Stimulated activated CD4-positive, alpha-beta T cell treated with anti-CD3 and anti-CD28 coated beads, TNF-alpha, amount 100 ng/mL, for 4 hours (primary cell): ENCODE measurements at places on chromosomes 12 and 14.

DNA sequence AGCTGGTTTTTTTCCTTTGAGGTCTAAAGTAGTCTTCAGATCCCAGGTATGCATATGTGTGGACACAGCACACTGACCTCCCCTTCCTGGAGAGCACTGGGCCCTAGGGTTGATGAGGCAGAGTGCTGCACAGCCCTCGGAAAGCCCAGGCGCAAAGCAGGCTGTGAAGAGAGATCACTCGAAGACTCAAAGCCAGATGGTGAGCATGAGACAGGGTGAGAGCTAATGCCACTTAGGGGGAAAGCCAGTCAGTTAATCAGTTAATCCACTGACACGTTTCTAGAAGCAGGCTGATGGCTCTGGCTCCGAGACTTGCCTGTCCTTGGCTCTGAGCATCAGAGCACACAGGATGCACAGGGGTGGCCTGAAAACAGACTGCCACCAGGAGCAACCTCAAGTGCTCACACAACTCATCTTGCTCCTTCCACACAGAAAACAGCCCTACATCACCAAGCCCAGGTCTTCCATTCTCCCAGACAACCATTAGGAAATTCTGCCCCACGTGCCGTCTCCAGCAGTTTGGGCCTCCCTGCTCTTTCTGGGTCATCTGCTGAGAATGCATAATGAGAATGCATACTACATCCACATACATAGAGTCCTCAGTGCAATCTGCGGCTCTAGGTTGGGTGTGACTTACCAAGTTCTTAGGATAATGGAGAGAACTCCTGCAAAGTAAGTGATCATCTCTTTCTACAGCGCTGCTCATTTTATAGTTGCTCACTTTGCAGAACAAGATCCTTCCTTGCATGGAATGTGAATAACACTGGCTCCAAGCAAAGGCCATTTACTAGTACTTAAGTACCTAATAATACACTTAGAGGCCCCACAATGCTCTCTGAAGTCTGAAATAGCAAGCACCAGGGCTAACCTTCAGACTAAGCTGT lies 12.0 kb downstream of the AQP6 start:
- no peak for DNase-seq

GRCh38 chr12:27861428-27862167 lies 81.6 kb upstream of the MANSC4 start:
- no peak for DNase-seq

GRCh38 chr12:106204312-106204711 lies 43.5 kb downstream of the CKAP4 start:
- no peak for DNase-seq

DNA sequence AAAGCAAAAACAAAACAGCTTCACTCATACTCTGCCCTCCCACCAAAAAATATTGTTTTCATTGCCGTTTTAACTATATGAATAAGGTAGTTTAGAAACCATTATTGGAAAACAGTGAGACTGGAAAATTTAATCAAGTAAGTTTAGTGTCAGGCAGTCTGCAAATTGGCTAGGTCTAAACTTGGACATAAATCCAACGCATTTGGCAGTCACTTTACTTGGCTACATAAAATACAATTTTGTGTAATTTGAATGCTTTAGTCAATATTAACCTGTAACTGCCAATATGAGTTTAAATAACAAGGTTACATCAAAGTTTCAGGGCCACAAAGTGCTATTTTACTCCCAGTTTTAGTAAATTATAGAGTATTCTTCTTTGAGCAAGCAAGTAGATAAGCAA lies 202.3 kb upstream of the SLC38A2 start:
- no peak for DNase-seq

DNA sequence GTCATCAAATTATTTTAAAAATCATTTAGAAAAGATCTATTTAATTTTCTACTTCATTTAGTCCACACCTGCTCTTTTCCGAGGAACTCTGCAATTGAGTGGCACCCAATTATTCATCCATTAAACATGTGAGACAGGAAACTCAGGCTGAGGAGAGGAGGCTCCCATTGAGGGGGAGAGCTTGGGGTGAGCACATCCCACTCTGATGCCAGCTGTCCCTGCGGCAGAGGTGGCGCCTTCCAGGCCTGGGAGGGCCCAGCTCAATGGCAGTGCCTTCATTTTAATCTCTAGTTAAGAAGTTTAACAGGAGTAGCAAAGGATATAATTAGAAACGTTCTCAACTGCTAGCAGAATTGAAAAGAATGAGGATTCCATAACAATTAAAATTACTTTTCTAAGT lies 92.0 kb downstream of the ITPR2 start:
- DNase-seq: no peak

GRCh38 chr14:77849711-77850110 lies 49.8 kb downstream of the ADCK1 start:
- no peak for DNase-seq

DNA sequence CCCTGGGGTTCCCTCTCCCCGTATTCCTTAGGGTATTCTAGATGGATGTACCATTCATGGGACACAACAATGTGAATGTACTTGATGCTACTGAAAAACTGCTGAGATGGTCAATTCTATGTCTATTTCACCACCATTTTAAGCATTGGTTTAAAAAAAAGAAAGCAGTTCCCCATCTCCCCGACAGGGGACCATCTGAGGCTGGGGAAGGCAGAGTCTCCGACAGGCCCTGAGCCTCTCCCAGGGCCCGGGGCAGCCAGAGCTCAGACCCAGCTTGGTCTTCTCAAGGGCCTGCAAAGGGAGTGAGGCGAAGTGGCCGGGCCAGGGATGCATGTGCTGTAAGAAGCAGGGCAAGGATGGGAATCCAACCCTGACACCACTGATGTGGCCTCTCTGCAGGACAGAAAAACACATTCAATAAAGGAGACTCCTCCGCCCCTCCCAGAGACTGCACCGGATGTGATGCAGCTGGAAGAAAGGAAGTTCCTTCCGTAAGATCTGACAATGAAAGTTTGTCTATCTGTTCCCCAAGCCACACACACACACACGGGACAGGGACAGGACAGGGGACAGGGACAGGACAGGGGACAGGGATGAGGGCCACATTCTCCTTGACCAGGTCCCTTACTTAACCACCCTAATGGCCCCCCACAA lies 234.1 kb downstream of the BCL11B start:
- no peak for DNase-seq

DNA sequence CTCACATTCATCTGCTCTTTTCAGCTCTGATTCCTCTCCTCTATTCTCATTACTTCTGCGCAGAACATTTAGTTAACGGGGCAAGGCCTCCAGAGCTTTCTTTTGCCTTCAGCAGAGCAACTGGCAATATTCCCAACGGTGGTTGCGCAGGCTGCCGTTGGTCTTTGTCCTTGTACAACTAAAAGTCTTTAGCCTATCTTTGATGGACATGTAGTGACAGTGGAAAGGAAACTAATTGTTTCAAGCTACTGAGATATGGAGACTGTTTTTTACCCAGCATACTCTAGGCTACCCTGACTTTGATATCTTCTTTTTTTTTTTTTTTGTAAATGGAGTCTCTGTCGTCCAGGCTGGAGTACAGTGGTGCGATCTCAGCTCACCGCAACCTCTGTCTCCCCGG lies 12.6 kb downstream of the R3HDM2 start:
- DNase-seq: no peak

DNA sequence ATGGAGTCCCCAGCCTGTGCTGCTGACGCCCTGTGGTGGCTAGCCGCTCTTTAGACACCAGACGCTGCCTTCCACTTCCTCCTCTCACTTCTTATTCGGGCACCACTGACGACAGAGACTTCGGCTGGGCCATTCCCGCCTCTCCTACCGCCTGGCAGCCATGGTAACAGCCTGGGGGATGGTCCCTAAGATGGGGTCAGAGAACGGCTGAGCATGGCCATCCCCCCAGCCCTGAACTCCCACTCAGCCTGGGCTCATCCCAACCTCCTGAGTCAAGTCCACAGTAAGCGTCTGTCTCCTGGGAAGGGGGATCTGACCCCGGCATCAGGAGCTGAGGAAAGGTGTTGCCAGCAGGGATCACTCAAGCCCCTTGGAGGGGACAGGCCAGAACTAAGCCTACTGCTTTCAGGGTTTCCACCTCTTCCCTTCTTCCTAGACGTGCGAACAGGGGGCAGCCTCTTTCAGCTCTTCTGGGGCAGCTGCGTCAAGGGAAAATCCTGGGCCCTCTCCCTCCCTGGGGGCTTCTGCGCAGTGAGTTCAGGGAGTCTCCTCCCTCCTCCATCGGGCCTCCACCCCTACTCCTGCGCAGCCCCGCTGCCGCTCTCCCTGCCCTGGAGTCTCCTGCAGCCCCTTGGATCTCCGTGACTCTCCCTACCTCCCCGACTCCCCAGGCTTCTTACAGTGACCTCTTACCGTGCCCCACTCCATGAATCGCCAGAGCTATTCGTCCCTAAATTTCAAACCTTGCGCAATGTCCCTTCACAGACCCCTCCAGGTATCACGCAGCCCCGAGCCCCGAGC lies 643 bp upstream of the TAMALIN start:
- no peak for DNase-seq

DNA sequence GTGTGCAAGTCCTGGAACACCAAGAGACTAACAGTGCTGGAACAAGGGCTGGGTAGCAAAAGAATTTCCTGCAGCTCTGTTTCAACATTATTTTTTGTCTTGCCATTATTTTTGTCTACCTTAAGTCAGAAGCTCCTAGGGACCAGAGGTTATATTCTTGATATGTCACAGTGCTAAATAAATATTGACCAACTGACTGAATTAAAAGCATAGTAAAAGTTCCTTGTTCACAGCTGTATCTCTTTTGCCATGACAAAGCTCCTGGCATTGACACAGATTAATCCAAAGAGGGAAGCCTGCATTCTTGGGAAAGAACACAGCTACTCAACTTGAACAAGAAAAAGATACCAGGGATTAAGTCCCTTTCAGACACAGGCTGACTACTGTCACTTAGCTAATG lies 136.5 kb downstream of the SPTSSA start:
- DNase-seq: no peak

- no peak for DNase-seq
Measured at GRCh38 chr12:41930866-41931437, 213.7 kb downstream of the GXYLT1 start.

DNA sequence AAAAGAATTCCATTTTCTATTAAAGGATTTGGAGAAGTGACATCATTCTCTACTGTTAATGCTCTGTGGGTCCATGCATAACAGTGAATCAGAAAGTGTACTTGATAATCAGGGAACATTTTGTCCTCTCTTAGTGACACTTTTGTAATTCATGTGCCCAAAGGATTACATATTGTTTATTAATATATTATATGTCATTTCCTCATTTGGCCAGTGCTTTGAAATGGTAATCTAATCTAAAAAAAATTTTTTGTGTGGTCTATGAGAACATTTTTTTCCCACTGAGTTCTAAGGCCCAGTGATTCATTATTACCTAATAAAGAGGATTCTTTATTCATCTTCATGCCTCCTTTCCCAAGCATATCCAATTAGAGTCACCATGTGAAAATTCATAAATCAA lies 79.7 kb upstream of the MYF6 start:
- DNase-seq: no peak

- no peak for DNase-seq
Measured at GRCh38 chr14:103023881-103024473, 33.4 kb downstream of the CDC42BPB start.

- no peak for DNase-seq
Measured at GRCh38 chr12:54522243-54522642, 24.7 kb downstream of the NCKAP1L start.

DNA sequence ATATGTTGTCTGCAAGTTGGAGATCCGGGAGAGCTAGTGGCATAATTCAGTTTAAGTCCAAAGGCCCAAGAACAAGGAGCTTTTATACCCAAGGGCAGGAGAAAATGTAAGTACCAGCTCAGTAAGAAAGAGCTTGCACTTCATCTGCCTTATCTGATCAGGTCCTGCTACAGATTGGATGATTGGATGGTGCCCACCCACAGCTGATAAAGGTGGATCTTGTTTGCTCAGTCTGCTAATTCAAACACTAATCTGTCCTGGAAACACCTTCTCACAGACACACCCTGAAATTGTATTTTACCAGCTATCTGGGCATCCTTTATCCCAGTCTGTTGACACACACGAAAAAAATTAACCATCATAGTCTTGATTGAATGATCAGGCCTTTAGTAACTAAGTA lies 230.7 kb upstream of the SLC16A7 start:
- no peak for DNase-seq

GRCh38 chr12:52361553-52361952 lies 5.7 kb downstream of the KRT85 start:
- no peak for DNase-seq

DNA sequence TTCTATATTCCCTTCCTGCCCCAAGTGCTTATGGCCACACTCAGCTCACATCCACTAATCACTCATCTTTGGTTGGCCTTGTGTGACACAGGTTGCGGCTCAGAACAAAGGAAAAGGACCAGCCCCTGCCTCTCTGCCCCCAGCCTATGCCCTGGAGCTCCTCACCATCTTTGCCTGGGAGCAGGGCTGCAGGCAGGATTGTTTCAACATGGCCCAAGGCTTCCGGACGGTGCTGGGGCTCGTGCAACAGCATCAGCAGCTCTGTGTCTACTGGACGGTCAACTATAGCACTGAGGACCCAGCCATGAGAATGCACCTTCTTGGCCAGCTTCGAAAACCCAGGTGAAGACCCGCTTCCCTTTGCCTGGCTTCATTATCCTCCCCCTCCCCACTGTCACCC lies 15.8 kb upstream of the OAS2 start:
- no peak for DNase-seq

DNA sequence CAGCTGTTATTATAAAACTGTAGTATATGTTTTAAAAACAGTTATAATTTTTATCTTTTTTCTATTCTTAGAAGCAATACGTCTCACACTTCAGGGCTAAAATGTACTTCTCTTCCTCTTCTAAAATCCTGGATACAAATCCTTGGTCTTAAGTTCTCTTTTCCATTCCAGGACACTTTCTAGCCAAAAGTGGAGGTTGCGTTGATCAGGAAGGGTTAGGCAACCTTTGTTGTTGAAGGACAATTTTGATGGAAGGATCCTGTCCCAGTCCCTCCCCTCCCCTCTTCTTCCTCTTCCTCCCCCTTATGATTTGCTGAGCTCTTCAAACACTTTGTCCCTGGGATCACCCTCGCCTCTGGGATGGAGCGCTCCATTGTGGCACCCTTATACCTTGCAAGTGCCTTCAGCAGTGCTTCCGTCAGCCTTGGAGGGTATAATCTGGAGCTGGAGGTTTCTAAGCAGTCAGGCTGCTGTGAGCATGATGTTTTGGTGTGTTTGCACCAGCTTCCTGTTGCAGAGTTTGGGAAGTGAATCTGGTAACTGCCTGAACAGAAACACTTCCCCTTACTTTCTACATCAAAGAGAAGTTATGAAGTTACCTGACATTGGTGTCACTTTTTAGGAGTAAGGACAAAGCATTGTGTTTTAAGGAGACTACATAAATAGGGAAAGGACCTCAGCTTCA lies 87.4 kb upstream of the SLC38A2 start:
- DNase-seq: no peak

GRCh38 chr14:50040401-50040775 lies 76.0 kb downstream of the VCPKMT start:
- no peak for DNase-seq

- DNase-seq: no peak
Measured at GRCh38 chr12:90801776-90802175, 153.2 kb downstream of the CCER1 start.
